ENCODE measurements at places on chromosomes 4 and X.

DNA sequence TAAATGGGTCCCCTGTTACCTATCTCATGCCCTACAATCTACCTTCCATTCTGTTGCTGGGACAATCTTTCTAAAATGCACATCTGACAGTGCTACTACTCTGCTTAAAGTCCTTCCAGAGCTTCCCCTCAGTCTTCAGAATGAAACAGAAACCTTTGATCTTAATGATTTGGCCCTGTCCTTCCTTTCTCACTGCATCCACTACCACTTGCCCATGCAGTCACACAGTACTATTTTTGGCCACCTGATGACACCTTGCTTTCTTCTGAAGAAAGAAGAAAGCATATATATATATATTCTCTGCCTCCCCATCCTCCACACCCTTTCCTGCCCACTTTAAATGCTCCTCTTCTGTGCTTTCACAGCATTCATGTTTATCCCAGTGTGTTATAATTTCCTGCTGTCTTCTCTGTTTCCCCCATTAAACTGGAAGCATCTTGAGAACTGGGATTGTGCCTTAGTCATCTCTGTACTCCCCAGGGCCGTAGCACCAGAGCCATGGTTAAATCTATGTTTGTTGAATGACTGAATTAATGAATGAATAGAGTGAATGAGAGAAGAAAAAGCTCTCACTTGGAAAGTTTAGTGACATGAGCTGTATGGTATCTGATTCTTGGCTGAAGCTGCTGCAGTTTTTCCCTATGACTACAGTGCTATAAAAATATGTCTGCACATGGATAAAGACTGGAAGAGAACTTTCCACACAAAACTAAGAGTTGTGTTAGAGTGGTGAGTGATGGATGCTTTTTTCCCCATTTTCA is 56.2 kb downstream of the RTL9 start:
- no peak for DNase-seq

DNA sequence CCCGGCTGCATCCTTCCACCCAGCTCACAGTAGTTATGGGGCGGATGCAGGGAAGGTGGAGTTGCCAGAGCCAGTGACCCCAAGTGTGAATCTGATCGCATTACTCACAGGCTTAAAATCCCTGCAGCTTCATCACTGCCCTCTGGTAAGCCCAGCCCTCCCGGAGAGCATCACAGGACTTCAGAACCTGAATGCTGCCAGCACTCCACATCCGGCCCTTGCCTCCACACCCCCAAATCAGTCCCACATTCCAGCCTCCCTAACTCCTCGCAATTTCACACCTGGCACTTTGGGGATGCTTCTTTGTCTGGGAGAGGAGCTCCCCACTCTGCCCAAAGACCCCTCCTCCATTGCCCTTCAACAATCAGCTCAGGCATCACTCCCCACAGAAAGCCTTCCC is 15.6 kb downstream of the RASL11B start:
- DNase-seq, result no peak

DNA sequence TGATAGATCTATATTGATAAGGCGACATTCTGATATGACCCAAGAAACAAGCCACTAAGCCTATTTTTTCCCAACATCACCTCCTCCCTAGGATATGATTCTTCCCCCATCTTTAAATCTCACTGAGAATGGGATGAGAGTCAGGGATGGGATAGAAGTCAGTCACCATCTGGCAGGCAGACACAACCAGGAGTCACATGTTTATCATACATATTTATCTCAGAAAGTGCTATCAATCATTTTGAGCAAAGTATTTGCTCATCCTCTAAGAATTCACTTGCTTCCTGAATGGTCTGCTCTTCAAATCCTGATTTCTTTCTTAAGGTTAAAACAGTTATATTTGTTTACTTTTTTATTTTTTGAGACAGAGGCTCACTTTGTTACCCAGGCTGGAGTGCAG is 20.3 kb downstream of the DNAAF6 start:
- no peak for DNase-seq

- no peak for DNase-seq
Measured at GRCh38 chr4:128355305-128355704, 67.7 kb upstream of the PGRMC2 start.

GRCh38 chr4:27318740-27319139 is 458.1 kb downstream of the STIM2 start:
- DNase-seq, result peak; percentile 8

GRCh38 chr4:53633608-53634007 is 42.3 kb upstream of the LNX1 start:
- DNase-seq, result no peak

- DNase-seq, result no peak
Measured at GRCh38 chr4:124583797-124584196, 128.7 kb downstream of the ANKRD50 start.

DNA sequence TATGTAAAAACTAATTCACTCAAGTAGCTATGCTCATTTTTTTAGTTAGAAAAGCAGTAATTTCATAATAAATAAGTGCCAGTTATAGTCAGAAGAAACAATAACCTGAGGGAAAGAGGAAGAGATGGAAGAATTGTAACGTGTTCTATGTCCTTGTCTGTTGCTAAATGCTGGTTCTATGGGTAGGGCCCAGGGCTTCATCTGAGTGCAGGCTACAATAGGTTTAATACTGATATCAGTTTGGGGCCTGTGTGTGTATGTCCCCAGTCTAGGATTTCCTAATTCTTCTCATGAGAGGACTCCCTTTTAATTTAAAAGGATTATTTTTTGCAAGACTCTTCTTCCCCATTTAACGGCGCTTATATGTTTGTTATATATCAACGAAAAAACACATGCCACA is 3.3 kb upstream of the EREG start:
- DNase-seq, result no peak

DNA sequence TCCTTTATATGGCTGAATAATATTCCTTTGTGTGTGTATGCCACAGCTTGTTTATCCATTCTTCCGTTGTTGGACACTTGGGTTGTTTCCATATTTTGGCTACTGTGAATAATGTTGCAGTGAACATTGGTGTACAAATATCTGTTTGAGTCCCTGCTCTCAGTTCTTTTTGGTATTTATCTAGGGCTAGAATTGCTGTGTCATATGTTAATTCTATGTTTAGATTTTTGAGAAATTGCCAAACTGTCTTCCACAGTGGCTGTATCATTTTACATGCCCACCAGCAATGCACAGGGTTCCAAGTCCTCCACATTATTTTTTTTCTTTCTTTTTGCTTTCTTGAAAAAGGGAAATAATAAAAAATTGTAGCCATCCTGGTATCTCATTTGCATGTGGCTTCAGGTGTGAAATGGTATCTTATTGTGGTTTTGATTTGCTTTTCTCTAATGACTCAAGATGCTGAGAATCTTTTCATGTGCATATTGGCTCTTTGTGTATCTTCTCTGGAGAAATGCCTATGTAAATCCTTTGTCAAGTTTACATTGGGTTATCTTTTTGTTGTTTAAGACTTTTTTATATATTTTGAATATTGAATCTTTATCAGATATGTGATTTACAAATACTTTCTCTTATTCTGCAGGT is 129.7 kb downstream of the RAPGEF2 start:
- no peak for DNase-seq

DNA sequence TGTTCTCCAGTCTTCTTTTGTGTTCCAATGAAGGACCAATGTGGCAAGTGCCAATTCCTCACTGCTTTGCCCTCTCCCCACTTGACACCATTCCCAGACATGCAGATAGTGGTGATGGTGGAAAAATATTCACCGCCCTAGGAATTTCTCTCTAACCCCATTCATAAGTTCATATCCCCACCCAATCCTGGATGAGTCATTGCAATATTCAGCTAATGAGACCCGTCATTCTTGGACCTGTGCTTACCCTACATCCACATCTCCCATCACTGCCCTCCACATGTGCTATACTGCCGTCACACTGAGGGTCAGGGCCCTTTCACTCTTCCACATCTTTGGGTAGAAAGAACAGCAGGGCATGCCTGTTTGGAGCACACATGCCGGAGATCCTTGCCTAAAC is 199.2 kb downstream of the KCNIP4 start:
- DNase-seq, result no peak

GRCh38 chrX:44265559-44265958 is 77.9 kb downstream of the EFHC2 start:
- no peak for DNase-seq
